ENCODE measurements at places on chromosomes 1 and 21. TPM values are rescaled to one million over a fixed set of nuclear protein-coding genes. Genes with fewer than 3 reads are reported as not detected.

- H3K36me3 ChIP-seq, result no peaks in the 10 kb centered on the region
- H3K27me3 ChIP-seq, result no peaks in the 10 kb centered on the region
- no peak for DNase-seq
- no peak overlapping the region for H3K4me3 ChIP-seq
- no peak overlapping the region for H3K27ac ChIP-seq
- H3K4me1 ChIP-seq, result no peaks in the 10 kb centered on the region
Observed at GRCh38 chr21:44571844-44572782, 1.4 kb upstream of the KRTAP10-4 start.

- no peaks in the 10 kb centered on the region for H3K4me1 ChIP-seq
- H3K27ac ChIP-seq, result no peak overlapping the region
- no peaks in the 10 kb centered on the region for H3K27me3 ChIP-seq
Observed at GRCh38 chr1:93592551-93592949, 89.1 kb downstream of the BCAR3 start.

- no peak overlapping the region for H3K27ac ChIP-seq
- DNase-seq, result no peak
- no peak overlapping the region for H3K4me3 ChIP-seq
- no peaks in the 10 kb centered on the region for H3K27me3 ChIP-seq
- H3K4me1 ChIP-seq, result peaks cover 3% of the 10 kb centered on the region
- H3K36me3 ChIP-seq, result no peaks in the 10 kb centered on the region
Observed at GRCh38 chr1:231949277-231950091, 322.9 kb downstream of the DISC1 start.

The PIK3R3 gene
- total RNA-seq, result 24.6 TPM

The DAB1 gene
- total RNA-seq, result 0.31 TPM

DNA sequence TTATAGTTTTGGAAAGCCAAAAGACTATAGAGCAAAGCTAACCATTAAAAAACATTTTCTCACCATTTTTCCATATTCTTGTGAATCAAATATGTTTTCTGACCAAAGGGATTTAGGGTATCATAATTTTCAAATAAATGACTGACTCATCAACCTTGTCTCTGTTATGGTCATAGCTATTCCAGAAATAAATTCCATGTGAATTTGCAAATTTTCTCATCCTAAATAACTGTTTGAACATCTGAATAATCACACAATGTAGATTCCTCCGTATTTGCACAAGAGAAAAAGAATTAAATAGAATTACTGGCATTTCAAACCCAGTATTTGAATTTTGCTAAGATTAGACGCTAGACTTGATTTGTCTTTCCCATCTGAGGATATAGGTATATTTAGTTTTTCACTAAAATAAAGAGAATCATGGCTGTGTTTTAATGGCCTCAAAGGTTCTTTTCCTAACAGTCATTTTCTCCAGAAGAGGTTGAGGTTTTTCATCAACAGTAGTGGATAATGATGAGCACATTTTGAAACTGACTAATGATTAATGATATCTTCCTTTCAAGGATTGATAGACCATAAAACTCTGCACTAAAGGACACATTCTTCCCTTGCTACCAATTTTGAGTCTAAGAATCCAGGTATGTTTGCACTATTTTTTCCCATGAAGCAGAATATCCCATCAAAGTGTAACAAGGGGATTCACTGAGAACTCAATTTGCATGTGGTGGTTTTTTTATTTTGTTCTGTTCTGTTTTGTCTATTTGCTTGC, 9.5 kb upstream of the DUSP23 start:
- DNase-seq, result no peak
- H3K4me3 ChIP-seq, result no peak overlapping the region
- no peak overlapping the region for H3K27ac ChIP-seq

The ADGRL4 gene
- 21.8 TPM for total RNA-seq

The FAM177B gene
- not detected for total RNA-seq

The AMY1B gene
- total RNA-seq, result not detected

DNA sequence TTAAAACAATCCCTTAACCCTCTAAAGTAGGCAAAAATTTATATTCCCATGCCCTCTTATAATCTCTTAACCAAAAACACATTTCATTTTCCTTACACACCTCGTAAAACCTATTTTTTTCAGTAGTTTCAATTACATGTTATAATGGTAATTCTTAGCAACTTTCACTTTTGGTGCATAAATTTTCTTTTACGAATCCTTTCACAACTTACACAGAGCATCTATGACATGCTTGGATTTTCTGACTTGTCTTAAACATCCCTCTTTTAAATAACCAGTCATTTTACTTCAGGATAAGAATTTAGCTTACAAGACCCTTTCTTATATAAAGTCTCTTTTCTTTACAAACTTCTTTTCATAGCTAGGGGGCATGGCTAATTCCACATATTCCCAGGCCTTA, 8.9 kb upstream of the MRPL55 start:
- no peaks in the 10 kb centered on the region for H3K4me1 ChIP-seq
- no peak overlapping the region for H3K27ac ChIP-seq
- no peak for DNase-seq
- H3K27me3 ChIP-seq, result no peaks in the 10 kb centered on the region
- no peak overlapping the region for H3K4me3 ChIP-seq
- no peaks in the 10 kb centered on the region for H3K36me3 ChIP-seq

DNA sequence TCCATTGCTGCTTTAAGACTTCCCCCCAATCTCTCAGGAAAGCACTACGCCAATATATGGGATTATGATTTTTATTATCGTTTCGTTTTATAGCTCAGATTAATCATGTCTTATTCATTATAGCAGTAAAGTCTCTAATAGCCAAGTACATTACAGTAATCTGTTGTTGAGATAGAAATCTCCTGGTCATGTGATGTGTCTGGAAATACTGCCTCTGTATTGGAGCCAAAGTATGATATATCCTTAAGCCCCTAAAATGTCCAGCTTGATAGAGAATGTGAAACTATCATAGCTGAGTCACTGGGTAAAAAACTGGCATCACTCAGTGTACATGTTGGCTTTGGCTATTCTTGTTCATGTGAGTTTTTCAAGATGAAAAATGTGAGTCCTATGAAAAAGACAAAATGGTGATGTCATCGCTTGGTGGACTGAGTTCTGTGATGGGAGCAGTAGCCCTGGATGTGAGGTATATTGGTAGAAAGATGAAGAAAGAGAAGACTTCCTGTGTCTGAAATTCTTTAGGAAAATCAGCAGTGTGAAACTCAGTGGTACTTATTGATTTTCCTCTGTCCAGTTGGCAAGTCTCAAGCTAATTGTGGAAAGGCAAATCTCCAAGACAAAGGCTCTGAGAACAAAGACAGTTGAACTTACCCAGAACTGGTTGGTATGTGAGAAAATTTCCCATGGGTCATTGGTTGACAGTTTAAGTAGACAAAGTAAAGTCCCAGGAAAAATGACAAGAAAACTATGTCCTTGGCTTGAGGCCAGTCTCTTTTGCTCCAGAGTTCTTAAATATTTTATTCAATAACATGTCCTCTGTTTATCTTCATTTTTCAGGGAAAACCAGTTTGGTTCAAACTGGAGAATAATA, 76.2 kb downstream of the BRINP2 start:
- H3K27ac ChIP-seq, result no peak overlapping the region
- DNase-seq, result no peak
- H3K36me3 ChIP-seq, result no peaks in the 10 kb centered on the region
- no peaks in the 10 kb centered on the region for H3K4me1 ChIP-seq

DNA sequence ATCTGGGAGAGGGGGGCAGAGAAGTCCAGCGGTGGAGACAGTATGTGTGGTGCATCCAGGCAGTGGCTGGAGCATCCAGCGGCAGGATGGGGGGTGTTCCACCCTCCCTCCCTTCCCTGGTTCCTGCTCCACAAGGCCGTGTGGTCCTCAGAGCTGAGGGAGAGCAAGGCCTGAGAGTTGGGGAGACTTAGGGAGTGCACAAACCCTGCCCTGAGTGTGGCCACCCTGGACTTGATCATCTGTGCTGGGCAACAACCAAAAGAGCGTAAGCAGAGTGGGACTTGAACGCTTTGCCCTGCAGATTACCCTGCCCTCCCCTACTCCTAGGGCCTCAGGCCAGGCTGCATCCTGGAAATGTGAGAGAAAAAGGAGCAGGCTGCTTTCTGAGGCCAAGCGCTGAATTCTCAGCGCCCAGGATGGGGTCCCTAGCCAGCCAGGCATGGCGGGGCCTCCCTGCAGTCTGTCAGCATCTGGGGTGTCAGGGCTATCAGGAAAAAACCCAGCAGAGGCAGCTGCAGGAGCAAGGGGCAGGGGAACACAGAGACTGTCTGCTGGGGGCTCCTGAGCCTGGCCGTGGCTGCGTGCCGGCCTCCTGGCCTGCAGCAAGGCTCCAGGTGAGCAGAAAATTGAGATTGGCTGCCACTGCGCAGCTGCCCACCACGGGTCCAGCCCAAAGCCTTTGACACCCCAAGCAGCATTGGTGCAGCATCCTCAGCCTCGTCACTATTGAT, 266.2 kb downstream of the NPHP4 start:
- no peaks in the 10 kb centered on the region for H3K27me3 ChIP-seq
- no peak overlapping the region for H3K4me3 ChIP-seq
- DNase-seq, result no peak
- H3K4me1 ChIP-seq, result no peaks in the 10 kb centered on the region
- H3K36me3 ChIP-seq, result no peaks in the 10 kb centered on the region
- no peak overlapping the region for H3K27ac ChIP-seq

Measured in heart left ventricle (tissue), 16 donors.